Common myeloid progenitor, CD34-positive (primary cell): ENCODE measurements at places on chromosomes 5 and 9.

GRCh38 chr5:174692982-174693422 lies 31.4 kb upstream of the MSX2 start:
- no peak for DNase-seq

GRCh38 chr9:99713838-99714306 lies 107.8 kb upstream of the NR4A3 start:
- DNase-seq = no peak

GRCh38 chr9:109031241-109031640 lies 17.9 kb upstream of the CTNNAL1 start:
- no peak for DNase-seq

DNA sequence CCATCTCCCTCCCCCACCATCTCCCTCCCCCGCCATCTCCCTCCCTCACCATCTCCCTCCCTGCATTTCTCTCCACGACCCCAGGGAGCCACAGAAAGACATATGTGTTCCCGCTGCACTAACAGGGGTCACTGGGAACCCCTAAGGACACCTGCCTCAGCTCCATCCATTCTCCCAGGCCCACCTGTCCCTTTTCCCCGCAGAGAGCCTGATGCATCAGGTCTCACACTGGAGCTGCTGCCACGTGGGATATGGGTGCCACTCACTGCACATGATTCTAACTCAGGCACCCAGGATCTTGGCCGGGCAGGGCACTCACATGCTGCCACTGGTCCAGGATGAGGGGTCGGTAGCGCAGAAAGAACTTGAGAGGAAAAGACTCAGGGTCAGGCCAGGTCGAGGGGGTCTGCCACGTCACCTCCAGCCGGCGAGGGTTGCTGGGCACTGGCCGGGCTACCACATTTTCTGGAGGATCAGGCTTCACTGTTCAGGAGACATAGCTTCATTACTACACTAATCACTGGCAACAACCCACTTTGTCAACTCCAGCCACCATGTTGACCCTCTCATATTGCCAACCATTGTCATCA lies 33.2 kb upstream of the ENHO start:
- no peak for DNase-seq

- peak; percentile 50 for DNase-seq
Observed at GRCh38 chr5:129541648-129542251, 81.7 kb downstream of the ADAMTS19 start.

DNA sequence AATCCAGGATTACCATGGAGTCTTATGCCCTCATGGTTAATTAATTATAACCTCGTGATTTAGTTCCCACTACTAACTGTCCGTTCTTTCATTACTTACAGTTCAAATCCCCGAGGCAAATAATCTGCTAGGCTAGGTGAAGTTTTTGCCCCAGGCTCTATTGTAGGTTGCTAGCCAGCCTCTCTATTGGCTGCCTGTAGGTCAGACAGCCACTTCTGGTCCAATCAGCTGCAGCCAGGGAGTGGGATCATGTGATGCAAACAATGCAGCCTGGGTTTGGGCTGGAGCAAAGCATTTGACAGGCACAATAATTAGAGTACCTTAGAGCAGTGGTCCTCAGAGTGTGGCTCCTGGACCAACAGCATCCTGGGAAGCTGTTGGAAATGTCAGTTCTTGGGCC lies 17.7 kb downstream of the TMEM252 start:
- no peak for DNase-seq

GRCh38 chr5:139808481-139809330 lies 13.1 kb downstream of the PSD2 start:
- DNase-seq = no peak

DNA sequence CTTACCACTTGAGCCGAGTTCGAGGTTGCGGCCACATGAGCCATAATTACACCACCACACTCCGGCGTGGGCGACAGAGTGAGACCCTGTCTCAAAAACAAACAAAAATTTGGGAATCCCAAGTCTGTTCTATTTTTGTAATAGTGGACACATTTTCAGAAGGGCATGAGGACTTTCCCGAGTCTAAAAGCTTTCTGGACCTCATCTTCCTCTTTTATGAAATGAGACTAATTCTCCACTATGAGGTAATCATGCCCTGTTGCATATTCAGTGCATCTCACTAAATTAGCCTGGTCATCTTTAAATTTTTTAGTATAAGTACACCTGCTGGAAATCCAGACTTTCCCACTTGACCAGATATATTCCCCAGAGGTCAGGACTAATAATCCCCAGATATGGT lies 55.7 kb downstream of the GGTA1 start:
- DNase-seq = no peak

- DNase-seq = no peak
Observed at GRCh38 chr9:36787709-36788108, 215.0 kb downstream of the MELK start.

GRCh38 chr5:50711280-50711679 lies 44.8 kb downstream of the PARP8 start:
- DNase-seq = peak; percentile 86

DNA sequence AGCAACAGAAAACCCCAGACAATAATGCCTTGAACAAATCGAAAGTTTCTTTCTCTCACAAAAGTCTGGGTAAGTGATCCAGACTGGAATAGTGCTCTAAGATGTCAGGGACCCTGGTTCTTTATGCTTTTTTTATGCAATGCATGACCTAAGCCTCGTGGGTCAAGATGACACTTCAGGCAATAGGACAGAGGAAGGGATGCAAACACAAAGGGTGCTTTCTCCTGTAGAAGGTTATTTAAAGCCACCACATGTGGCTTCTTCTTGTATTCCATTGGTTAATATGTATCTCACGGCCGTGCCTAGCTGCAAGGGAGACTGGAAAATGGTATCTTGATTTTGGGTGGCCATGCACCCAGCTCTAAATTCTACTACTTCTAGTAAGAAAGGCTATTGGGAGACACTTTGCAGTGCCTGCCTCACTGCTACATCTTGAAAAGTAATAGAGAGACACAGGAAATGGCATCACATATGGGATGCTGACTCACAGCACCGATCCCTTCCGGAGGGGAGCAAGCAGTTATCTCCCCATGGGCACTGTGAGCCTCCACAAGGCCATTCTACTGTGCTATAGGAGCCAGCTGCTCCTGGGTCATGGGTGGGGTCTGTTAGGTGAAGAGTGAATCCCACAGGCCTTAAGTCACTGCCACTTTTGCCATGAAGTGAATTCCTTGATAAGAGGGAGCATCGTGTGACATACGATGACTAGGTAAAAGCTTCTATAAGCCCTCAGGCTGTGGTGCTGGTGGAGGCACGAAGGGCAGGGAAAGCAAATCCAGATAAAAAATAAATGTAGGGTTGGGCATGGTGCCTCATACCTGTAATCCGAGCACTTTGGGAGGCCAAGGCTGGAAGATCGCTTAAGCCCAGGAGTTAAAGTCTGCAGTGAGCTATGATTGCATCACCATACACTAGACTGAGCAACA lies 32.5 kb upstream of the RAB14 start:
- peak; percentile 19 for DNase-seq

DNA sequence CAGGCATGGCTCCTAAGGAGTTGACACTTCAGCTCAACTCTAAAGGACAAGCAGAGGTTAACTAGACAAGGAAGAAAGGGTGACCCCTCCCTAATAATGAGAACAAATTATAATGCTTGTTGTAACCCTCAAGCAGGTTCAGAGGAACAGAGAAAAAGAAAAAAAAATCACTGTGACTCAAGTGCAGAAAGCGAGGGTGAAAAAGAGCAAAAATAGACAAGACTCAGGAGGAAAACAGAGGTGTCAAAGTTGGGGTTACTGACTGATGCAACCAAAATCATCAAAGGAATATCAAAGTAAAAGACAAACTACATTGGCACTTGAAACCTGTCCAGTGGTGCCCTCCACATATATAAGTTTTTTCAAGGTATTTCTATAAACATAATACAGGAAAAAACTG lies 28.4 kb downstream of the FBXW11 start:
- no peak for DNase-seq

DNA sequence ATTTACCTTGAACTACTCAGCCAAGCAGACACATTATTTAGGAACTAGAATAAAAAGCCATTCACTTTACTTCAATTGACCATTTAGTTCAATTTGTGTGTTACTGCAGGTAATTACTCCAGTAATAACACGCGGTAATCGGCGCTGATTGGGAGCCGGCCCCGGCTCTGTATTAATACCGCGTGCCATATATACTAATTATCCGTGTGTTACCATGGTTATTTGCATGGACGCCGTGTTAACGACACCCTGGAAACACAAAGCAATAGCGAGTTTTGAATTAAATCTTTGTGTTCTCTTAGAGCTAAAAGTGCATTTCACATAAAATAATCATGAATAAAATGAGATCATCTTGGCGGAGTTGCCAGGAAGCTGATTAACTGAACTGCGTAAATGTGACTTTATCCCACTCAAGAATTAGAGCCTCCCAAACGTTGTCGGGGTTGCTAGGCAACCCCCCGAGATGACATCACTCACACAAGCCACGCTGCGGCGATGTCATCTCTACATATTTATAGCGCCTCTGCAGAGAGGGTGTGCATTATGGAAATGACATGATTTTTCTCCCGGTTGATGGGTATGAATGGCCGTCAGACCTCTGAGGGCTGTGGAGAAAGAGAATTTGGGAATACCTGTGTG lies 41.4 kb upstream of the RNU6ATAC start:
- peak; percentile 56 for DNase-seq

- peak; percentile 36 for DNase-seq
Observed at GRCh38 chr5:35908814-35909213, 29.6 kb downstream of the CAPSL start.

GRCh38 chr5:112390327-112390726 lies 28.8 kb downstream of the EPB41L4A start:
- DNase-seq = no peak

DNA sequence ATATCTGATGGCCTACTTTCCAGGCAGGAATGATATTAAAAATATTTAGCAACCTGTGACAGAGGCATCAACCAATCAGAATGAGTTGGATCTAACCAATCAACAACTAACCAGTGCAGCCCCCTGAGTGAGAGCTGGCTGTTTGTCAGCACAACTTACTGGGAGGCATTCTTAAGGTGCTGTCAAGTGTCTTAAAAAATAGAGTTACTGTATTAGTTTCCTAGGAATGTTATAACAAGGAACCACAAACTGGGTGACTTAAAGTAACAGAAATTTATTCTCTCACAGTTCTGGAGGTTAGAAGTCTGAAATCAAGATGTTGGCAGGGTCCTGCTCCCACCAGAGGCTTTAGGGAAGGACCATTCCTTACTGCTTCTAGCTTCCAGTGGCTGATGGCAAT lies 85.2 kb downstream of the ATG10 start:
- DNase-seq = no peak

DNA sequence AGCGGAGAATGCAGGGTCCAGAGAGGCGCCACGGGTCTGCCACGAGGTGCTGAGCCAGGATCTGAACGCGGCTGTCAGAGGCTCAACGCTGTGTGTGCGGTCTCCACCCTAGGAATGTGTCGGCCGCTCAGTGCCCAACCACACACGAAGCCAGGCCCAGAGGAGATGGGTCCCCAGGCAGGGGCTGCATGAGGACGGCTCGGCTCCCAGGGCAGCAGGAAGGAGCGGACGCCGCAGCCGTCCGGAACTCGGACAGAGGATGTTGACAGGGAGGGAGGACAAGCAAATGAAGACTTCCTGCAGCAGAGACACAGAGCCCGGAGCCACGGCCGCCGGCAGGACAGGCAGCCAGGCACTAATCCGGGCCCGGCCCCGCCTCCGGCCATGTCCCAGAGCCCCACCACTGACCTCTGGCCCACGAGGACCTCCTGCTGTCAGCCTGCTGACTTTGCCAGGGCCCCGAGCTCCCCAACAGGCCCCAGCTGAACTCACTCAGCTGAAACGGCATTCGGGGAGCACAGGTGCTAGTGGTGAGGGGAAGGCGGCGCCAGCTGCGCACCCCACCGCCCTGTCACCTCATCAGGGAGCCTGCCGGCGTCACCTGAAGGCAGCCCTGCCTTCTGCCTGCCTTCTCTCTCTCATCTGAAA lies 12.7 kb downstream of the VAV2 start:
- DNase-seq = no peak

- no peak for DNase-seq
Observed at GRCh38 chr5:34854459-34855174, 15.7 kb downstream of the TTC23L start.

DNA sequence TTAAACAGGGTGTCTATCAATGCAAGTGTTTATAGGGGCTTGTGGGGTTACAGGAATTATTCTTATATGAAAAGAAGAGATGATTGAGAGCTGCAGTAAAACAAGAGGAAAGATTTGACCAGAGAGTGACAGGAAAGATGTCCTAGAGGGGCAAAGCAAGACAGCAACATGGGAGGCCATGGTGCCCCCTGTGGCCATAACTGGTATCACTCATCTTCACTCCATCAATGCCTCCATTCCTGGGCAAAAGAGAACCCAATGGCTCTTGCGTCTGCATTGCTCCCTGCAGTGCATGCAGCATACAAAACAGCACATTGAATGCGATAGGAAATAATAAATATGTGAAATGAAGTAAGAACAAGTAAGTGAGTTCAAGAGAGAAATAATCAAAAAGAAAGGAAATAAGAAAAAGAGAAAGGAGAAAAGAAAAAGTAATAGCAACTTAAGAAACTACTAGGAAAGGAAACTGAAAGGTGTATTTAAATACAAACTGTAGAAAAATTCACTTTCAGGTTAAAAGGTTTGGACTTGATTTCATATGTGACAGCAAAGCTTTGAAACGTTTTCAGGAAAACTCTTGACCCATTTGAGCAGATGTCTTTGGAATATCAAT lies 206.6 kb downstream of the SEMA5A start:
- no peak for DNase-seq

DNA sequence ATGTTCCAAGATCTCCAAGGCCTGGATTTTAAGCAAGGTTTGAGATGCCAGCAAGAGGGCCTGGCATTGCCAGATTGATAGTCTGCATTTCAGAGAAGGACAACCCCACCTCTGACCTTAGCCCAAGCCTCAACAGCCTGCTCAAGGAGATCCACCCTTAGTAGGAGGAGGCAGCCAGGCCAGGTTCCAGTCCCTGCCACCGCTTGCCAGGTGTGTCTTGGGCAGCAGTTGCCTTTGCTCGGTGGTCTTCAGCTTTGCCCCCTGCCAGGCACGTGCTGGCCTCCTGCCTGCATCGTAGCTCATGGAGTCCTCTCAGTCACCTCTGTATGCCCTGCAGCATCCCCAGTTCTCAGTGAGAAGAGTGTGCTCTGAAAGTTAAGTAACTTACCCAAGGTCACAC lies 134.2 kb downstream of the KCNIP1 start:
- no peak for DNase-seq

GRCh38 chr5:132785864-132786263 lies 8.8 kb upstream of the SEPTIN8 start:
- no peak for DNase-seq

GRCh38 chr5:90135779-90136378 lies 273.7 kb downstream of the CETN3 start:
- no peak for DNase-seq

GRCh38 chr5:158056130-158056825 lies 197.3 kb upstream of the CLINT1 start:
- DNase-seq = no peak
